ENCODE measurements at places on chromosomes 16 and 17.

- no peak for DNase-seq
These were observed 628 bp downstream of the GABARAPL2 start for GRCh38 chr16:75566758-75567255.

DNA sequence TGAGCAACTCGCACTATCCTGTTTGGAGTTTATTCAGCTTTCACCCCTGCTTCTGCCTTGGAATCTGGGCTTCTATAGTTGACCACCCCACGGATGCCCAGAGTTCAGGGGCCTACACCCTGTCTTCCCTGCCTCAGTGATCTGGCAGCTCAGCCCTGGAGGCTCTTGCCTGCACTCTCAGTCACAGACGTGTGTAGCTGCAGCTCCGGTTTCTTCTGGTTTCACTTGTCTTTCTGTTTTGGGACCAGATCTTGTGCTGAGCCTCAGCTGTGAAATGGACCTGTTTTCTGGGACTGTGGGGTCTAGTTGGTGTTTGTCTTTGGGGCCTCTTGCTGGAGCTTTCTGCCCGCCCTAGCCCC lies 5.8 kb downstream of the GPT2 start:
- no peak for DNase-seq

GRCh38 chr16:58755989-58756649 lies 22.0 kb upstream of the GOT2 start:
- DNase-seq = peak; percentile 89

- DNase-seq = no peak
These were observed 14.1 kb upstream of the MAPK3 start for GRCh38 chr16:30136971-30137605.

GRCh38 chr16:87835882-87836331 lies 33.4 kb downstream of the SLC7A5 start:
- no peak for DNase-seq

GRCh38 chr16:17557949-17558348 lies 87.2 kb upstream of the XYLT1 start:
- DNase-seq = no peak

DNA sequence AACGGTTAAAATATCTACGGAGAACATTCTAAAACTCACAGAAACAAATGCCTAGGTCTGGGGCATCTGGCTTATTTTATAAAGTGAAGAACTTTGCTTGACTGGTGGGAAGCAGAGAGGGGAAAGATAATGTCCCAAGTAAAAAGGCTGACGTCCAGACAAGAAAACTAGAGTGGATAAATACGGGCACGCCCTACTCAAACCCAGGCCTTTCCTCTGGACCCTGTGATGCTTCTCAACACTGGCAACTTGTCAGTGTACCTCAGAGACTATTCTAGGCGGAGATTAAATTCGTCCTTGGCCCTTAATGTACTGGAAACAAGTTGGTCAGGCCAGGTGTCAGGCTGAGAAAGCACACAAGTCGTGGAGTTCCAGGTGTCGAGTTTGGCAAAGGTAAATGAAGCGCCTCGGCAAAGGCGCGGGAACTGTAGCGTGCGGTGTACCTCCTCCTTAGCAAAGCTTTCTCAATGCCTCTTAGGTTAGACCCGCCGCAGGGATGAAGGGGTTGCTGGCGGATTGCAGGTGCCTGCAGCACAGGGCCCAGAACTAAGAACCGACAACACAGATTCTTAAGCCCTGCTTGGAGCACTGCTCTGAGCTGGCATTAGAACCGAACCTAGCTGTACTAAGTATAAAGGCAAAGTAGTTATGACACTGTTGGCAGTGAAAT lies 668 bp upstream of the UNK start:
- no peak for DNase-seq

DNA sequence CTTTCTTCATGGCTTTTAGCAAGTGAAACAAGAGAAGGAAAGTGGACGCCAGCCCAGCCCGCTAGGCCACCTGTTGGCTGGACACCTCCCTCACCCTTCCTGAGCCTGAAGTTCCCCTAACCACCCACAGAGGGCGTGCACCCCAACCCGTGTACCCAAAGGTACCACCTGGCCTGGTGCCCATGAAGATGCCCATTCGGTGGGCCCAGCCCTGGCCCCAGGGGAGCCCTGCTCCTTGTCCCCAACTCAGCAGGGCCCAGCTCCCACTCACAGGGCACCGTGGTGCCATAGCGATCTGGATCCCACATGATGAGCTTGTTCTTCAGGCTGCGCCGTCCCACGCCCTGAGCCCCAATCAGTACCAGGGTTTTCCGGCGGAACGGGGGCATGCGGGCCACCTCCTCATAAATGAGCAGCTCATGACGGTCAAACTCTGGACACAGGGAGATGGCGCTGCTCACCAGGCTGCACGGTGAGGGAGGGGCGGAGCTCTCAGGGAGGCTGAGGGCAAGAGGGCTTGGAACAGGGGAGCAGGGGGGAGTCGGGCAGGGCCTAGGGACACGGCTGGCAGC lies 26.8 kb downstream of the MPP2 start:
- DNase-seq = peak; percentile 55

GRCh38 chr17:76452127-76452659 lies 759 bp downstream of the UBE2O start:
- peak; percentile 37 for DNase-seq

- peak; percentile 81 for DNase-seq
These were observed 285.2 kb downstream of the SEC14L1 start for GRCh38 chr17:77425791-77426641.

GRCh38 chr16:5951486-5951885 lies 853.9 kb upstream of the EEF2KMT start:
- DNase-seq = no peak

DNA sequence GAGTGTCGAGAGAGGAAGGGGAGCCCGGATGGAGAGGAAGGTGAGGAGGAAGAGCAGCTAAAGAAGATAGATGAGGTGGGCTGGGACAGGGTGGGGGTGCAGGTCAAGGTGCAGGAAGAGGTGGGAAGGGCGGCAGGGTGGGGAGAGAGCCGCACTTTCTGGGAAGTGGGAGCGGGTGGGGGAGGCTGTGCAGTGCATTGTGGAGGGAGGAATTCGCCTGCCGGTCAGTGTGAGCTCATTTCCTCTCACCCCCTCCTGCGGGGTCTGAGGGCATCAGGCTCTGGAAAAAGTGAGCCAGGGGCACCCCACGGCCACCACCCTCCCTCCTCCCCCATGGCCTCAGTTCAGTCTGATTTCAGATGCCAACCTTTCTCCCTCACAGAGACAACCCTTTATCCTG lies 2.5 kb upstream of the ARHGAP23 start:
- peak; percentile 65 for DNase-seq

- DNase-seq = no peak
These were observed 44.8 kb upstream of the NFAT5 start for GRCh38 chr16:69520800-69521602.

DNA sequence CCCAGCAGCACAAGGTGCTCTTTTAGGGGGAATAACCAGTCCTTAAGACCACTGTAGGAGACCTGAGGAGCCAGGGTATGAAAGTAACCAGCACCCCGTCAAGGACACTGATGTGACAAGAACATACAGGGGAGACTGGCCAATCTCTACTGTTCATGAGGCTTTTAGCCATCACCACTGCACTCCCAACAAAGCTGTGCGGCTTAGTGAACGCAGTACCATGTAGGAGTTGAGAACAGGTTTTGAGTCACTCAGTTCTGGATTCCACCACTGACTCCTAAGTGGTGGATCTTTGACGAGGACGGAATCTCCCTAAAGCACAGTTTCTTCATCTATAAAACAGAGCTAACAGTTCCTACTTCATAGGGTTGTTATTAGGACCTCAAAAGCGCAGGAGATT lies 26.8 kb downstream of the COG4 start:
- no peak for DNase-seq

- no peak for DNase-seq
These were observed 607.5 kb downstream of the TOX3 start for GRCh38 chr16:51939378-51939871.
